H1 (cell line): ENCODE measurements at places on chromosomes 3 and 15. TPM values are rescaled to one million over a fixed set of nuclear protein-coding genes. Genes with fewer than 3 reads are reported as not detected.

DNA sequence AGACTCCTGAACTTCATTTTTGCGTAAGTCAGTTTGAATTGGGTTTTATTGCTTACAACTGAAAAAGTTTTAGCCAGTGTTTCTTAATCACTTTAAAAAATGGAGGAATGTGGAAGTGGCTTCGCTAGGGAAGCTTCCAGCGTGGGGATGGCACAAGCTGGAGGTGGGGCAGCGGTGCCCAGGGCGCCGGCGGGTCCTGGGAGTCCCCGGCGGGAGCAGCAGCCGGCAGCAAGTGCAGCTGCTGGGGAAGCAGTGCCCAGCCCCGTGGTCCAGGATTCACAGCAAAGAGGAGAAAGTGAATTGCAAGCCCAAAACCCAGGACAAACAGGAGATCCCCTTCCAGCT is 301.8 kb upstream of the PROK2 start:
- H3K27ac ChIP-seq, result no peak overlapping the region
- no peaks in the 10 kb centered on the region; the same call in 1 of the 2 replicates for H3K4me1 ChIP-seq
- no peaks in the 10 kb centered on the region for H3K27me3 ChIP-seq
- H3K36me3 ChIP-seq, result no peaks in the 10 kb centered on the region
- DNase-seq, result no peak

DNA sequence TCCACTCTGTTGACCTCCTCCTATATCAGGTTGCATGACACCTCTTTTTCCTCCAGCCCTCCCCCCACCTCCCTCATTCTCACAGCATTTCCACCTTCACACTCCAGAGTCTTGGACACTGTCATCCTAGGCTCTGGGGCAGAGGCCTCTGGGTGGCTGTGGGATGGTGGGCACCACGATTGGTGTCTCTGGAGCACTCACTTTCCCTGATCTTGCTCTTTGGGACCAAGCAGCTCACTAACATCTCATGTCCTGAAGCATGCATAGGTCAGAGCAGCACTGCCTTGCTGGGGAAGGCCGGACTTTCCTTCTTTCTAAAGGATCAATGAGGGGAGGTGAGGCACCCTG is 14.9 kb downstream of the ZBTB47 start:
- no peaks in the 10 kb centered on the region for H3K36me3 ChIP-seq
- no peaks in the 10 kb centered on the region for H3K4me1 ChIP-seq
- no peaks in the 10 kb centered on the region; the same call in 1 of the 2 replicates for H3K27me3 ChIP-seq
- H3K27ac ChIP-seq, result no peak overlapping the region

DNA sequence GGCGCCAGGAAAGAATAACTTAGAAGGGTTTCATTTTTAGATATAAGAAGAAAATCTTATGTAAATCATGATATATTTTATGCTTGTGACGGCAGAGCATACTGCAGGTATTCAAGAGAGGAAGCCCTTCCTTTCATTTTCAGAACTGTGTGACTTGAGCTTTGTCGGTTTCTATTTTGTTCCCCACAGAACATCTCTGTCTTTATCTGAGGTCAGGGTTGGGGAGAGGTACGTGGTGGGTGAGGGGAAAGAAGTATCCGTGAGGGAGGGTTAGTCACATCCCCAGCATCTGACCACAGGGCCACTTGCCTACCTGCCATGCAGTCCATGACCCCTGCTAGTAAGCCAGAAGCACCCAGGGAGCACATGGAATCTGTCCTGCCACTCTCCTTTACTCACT is 126.5 kb downstream of the DGKG start:
- H3K27ac ChIP-seq, result no peak overlapping the region
- H3K4me1 ChIP-seq, result no peaks in the 10 kb centered on the region
- H3K27me3 ChIP-seq, result no peaks in the 10 kb centered on the region
- H3K36me3 ChIP-seq, result no peaks in the 10 kb centered on the region
- no peak overlapping the region for H3K4me3 ChIP-seq

GRCh38 chr3:179321668-179322285 is 1.1 kb upstream of the ZNF639 start:
- H3K4me1 ChIP-seq, result peaks cover 6% of the 10 kb centered on the region
- H3K27ac ChIP-seq, result no peak overlapping the region
- no peaks in the 10 kb centered on the region for H3K36me3 ChIP-seq

GRCh38 chr3:152557302-152557999 is 277.5 kb upstream of the P2RY1 start:
- H3K27me3 ChIP-seq, result no peaks in the 10 kb centered on the region
- no peaks in the 10 kb centered on the region for H3K36me3 ChIP-seq
- H3K4me3 ChIP-seq, result no peak overlapping the region

GRCh38 chr15:51585986-51586385 is 36.6 kb downstream of the DMXL2 start:
- H3K4me1 ChIP-seq, result no peaks in the 10 kb centered on the region
- no peak for DNase-seq
- no peaks in the 10 kb centered on the region for H3K27me3 ChIP-seq
- no peaks in the 10 kb centered on the region for H3K36me3 ChIP-seq
- H3K4me3 ChIP-seq, result no peak overlapping the region

- no peaks in the 10 kb centered on the region for H3K27me3 ChIP-seq
- no peak overlapping the region for H3K4me3 ChIP-seq
- no peaks in the 10 kb centered on the region for H3K4me1 ChIP-seq
- no peaks in the 10 kb centered on the region for H3K36me3 ChIP-seq
Measured at GRCh38 chr3:141853081-141853601, 23.3 kb upstream of the ATP1B3 start.

- no peaks in the 10 kb centered on the region for H3K36me3 ChIP-seq
- no peaks in the 10 kb centered on the region for H3K27me3 ChIP-seq
Measured at GRCh38 chr15:33700695-33701303, 267.5 kb upstream of the CHRM5 start.

DNA sequence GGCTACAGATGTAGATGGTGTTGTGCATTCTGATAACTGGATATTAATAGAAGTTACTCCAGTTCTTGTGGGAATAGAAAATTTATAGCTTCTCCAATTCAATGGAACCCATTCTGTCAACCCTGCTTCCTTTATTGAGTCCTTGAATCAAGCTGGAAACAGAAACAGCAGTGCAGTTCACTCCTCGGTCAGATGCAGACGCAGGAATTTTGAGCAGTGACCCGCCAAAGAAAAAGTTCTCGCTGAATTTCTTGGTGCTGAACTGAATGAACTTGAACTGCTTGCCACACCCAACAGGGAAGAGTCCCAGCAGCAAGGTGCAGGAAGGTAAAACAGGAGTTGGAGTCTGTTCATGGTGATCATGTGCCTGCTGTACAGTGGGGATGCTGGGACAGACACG is 10.3 kb downstream of the HRH1 start:
- H3K4me3 ChIP-seq, result no peak overlapping the region
- no peaks in the 10 kb centered on the region for H3K36me3 ChIP-seq
- DNase-seq, result no peak
- H3K4me1 ChIP-seq, result no peaks in the 10 kb centered on the region
- H3K27ac ChIP-seq, result no peak overlapping the region

DNA sequence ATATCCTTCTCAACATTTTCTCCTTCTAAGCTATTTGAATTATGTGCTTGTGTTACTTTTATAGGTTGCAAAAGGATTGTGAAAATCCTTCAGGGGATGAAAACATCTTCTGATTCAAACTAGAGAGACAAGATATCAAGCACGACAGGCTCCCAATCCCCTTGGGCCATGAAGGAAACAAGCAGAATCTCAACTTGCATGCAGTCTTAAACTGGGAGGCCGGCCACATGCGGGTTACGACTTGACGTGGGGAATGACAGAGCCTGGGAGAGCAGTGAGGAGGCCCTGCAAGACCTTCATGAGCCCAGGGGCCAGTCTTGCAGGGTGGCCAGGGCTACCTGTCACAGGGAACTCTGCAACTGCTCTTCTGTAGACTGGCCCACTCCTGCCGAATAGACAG is 94.4 kb downstream of the SCN11A start:
- H3K4me3 ChIP-seq, result no peak overlapping the region
- no peak for DNase-seq
- H3K27ac ChIP-seq, result no peak overlapping the region
- no peaks in the 10 kb centered on the region for H3K27me3 ChIP-seq

DNA sequence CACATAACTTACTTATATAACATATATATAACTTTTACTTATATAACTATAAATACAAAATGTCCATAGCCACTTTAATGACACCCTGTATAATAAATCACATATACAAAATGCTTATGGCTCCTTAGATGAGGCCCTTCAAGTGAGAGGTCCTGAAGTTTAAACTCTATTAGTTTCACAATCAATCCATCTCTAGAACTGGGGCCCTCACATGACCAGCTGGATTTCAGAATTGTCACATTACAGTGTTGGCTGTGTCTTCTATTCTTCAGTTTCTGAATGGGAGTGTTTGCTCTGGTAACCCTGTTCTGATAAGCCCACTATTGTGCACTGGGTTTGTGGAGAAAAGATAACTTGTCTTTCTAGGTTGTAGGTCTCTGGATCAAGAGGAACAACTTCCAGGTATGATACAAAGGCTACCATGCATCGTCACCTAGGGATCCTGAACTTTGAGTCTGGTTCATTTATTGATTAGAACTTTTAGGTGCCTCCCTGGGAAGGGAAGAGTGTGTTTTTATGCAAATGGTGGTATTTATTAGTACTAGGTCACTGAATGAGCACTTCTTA is 107.9 kb downstream of the DNAH12 start:
- no peaks in the 10 kb centered on the region for H3K27me3 ChIP-seq
- no peak overlapping the region for H3K27ac ChIP-seq
- no peaks in the 10 kb centered on the region for H3K4me1 ChIP-seq
- H3K36me3 ChIP-seq, result no peaks in the 10 kb centered on the region
- no peak overlapping the region for H3K4me3 ChIP-seq

- no peak overlapping the region for H3K27ac ChIP-seq
- H3K4me3 ChIP-seq, result no peak overlapping the region
Measured at GRCh38 chr3:126050626-126051025, 33.3 kb downstream of the SLC41A3 start.

DNA sequence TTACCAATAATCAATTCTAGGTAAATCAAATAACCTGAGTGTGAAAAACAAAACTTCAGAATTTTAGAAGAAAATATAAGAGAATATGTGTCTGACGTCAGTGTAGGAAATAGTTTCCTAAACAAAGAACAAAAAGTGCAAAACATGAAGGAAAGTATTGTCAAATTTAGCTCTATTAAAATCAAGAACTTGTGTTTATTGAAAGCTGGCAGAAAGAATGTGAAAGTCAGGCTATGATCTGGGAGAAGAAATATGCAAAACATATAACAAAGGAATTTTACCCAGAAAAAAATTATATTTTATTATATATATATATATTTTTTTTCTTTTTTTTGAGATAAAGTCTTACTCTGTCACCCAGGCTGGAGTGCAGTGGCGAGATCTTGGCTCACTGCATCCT is 129.1 kb upstream of the ANKRD28 start:
- H3K36me3 ChIP-seq, result no peaks in the 10 kb centered on the region
- H3K4me3 ChIP-seq, result no peak overlapping the region
- DNase-seq, result no peak
- H3K27ac ChIP-seq, result no peak overlapping the region
- no peaks in the 10 kb centered on the region for H3K4me1 ChIP-seq
- no peaks in the 10 kb centered on the region for H3K27me3 ChIP-seq

DNA sequence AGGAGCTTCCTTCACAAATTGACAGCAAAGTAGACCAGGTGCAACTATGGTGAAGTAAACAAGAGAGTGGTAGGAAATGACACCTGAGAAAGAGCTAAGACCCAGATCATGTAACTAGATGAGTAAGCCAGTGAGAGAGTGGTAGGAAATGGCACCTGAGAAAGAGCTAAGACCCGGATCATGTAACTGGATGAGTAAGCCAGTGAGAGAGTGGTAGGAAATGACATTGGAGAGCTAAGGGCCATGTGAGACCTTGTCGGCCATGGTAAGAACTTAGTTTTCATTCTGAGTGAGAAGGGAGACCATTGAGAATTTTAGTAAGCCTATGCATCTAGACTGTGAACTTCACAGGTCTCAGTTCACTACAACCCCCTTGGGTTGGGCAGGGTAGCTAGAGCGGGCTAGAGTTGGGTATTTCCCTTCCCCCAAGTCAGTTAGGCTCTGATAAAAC is 5.4 kb upstream of the SENP7 start:
- no peak overlapping the region for H3K4me3 ChIP-seq

Gene CLDN18
- total RNA-seq, result not detected in 2 replicates

Gene ADIPOQ
- total RNA-seq, result not detected in 2 replicates

Gene CCDC39
- 0.34 and 0.80 TPM in 2 replicates for total RNA-seq

Gene RAD51
- 41.6 and 42.4 TPM in 2 replicates for total RNA-seq

Gene ALG1L2
- total RNA-seq, result 1.2 and 1.7 TPM in 2 replicates

Gene DRD3
- 0.32 and 0.34 TPM in 2 replicates for total RNA-seq

Gene MRPS11
- 41.4 and 50.4 TPM in 2 replicates for total RNA-seq

Gene CYP19A1
- total RNA-seq, result not detected in 2 replicates

Gene WDR93
- total RNA-seq, result not detected in 2 replicates

Gene DUOX1
- 0.84 and 0.96 TPM in 2 replicates for total RNA-seq

Gene TRAT1
- not detected in 2 replicates for total RNA-seq

Gene SERPINI2
- total RNA-seq, result 0.25 and 0.26 TPM in 2 replicates

Gene MTMR10
- total RNA-seq, result 13.1 and 13.7 TPM in 2 replicates

Gene UNC45A
- 75.4 and 84.2 TPM in 2 replicates for total RNA-seq

Gene SOX14
- total RNA-seq, result 0.21 and 0.50 TPM in 2 replicates

Gene GP5
- 0.10 and 0.13 TPM in 2 replicates for total RNA-seq

Gene FANCD2OS
- not detected in 2 replicates for total RNA-seq
